Fibroblast of villous mesenchyme (primary cell): ENCODE measurements at places on chromosomes 4 and X. TPM values are rescaled to one million over a fixed set of nuclear protein-coding genes. Genes with fewer than 3 reads are reported as not detected.

GRCh38 chr4:128502818-128503527, 215.4 kb upstream of the PGRMC2 start:
- DNase-seq: peak; percentile 40

GRCh38 chr4:113478032-113478431, 283.5 kb downstream of the CAMK2D start:
- DNase-seq: no peak

DNA sequence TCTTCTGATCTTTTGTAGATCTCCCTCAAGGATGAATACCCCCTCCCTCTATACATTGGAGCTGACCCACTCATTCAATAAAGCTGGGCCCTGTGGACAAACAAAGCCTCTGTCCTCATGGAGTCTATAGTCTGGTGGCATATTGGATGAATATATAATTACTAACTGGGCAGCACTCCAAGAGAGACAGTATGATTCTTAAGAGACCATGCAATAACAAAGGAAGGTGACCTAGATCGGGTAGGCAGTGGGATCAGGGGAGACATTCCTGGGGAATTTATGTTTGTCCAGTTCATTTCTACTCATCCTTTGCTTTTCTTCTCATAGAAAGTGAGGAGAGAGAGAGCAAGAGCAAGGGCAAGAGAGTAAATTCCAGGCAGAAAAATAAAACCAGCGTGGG, 23.5 kb upstream of the CXCL13 start:
- no peak for DNase-seq

GRCh38 chr4:81592701-81593100, 121.0 kb upstream of the RASGEF1B start:
- DNase-seq: no peak

- no peak for DNase-seq
Observed at GRCh38 chr4:8284391-8284790, 14.8 kb downstream of the HTRA3 start.

DNA sequence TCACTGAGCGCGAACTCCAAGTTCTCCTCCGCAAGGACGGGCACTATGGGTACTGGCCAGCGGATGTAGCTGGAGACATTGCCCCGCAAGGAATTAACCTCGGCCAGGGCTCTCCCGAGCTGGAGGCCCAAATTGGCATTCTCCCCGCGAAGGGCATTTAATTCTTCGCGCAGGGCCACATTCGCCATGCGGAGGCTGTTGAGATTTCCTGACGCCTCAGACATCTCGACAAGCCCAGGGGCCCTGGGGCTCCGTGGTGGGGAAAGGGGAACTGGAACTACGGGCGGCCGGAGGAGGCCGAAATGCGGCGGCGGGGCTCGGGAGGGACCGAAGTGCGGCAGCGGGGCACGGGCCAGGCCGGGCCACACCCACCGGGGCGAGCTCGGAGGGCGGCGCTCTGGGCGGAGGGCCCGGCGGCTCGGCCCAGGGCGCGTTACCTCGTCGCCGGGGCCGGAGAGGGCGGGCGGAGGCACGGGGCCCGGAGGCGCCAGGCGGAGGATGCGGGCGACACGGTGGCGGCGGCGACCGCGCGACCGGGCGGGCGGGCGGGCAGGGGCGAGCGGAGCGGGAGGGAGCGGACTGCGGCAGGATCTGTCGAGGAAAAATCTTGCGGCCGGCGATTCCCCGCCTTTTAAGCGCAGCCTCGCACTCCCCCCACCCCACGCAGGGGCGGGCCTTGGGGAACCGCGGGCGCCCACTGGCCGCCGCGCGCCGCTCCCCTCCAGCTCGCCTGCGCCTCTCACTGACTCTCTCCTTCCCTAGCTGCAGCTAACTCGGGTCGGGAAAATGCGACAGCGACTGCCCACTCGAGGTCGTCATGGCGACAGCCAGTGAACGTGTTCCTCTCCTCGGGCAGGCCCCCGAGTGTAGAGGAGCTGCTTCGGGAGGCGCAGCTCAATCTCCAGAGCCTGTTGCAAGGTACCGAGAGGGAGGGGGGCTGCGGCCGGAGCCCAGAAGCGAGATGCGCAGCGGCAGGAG, at the start of gene RTL5:
TSS of gene RTL5 (minus strand) at position 599 of the 978 bp plus-strand sequence.
- peak; percentile 88 for DNase-seq

DNA sequence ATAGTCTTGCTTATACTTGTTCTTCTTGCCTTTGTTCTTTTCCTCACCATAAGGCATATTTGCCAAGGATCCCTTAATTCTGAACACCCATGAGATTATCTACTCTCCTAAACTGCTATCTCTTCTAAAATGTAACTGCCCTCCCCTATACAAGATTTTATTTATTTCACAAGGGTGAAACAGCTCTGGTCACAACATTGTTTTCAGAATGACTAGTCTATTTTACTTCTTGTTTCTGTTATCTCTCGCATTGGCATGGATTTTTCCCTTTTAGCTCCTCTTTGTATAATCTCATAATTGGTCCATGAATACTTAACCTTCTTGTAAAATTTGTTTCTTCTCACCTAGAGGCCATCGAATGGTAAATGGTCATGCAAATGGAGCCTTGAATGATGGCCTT, 17.2 kb upstream of the COL25A1 start:
- DNase-seq: no peak

GRCh38 chr4:45701621-45702020, 422.2 kb downstream of the GABRG1 start:
- DNase-seq: no peak

DNA sequence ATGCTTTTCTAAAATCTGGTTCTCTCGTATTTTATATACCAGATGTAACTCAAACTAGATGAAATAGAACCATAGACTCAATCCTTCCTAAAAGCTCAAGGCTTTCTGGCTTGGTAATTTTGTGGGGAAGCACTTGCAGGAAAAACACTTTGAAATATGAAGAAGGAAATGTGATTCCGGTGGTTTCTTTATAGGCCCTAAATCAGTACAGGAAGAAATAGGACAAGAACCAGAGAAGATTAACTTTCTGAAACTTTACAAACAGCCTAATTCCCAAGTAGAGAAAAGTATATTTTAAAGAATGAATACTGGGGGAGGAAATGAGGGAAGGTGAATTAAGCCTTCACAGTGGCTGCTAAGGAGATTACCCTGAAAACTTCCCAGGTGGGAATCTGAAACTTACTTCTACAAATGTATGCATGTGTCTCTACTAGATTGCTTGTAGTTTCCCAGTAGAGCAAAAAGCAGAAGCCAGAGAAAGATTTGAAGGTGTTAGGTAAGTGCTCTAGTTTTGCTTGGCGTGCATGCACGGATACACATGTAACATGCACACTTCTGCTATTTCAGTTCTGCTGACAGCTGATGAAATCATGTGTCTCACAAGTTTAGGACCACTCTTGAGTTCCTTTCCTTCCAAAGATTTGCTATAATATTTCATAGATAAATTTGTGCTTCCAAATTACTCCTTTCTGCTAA, 92.1 kb downstream of the AFF1 start:
- DNase-seq: no peak

DNA sequence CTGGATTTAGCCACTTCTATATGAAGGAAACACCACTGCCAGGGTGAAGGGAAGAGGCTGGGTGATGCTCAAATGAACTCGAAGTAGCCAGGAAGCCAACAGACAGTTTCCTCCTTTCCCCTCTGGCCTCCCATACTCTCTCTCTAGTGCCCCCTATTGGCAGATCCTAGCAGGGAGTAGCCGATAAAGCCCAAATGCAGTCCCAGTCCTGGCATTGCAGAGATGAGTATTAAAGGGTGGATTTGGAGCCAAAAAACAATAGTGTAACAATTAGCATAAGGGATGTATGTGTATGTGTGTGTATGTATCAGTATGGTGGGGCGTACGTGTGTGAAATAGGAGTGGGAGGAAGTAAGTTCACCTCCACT, 213.8 kb upstream of the LDB2 start:
- no peak for DNase-seq

DNA sequence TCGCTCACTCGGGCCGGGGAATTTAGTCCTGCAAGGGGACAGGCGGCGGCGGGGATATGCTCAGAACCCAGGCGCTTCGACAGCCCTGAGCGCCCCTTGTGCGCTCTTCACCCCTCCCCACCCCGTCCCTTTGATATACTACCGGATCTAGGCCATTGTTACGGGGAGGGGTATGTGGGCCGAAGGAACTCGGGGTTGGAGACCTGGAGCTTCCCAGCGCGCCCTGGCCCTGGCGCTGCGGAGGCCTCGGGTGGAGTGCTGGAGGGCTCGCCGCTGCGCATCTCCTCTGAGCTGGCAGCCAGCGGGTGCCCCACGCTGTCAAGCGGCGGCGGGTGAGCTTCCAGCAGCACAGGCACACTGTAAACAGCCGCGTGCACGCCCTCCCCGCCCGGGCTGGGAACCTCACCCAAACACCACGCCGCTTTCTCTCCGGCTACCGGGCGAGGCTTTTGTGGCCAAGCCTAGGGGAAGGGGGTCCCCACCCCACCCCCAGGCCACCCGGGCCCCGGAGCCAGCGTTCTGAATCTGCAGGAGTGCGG, 54.5 kb upstream of the BCOR start:
- no peak for DNase-seq

DNA sequence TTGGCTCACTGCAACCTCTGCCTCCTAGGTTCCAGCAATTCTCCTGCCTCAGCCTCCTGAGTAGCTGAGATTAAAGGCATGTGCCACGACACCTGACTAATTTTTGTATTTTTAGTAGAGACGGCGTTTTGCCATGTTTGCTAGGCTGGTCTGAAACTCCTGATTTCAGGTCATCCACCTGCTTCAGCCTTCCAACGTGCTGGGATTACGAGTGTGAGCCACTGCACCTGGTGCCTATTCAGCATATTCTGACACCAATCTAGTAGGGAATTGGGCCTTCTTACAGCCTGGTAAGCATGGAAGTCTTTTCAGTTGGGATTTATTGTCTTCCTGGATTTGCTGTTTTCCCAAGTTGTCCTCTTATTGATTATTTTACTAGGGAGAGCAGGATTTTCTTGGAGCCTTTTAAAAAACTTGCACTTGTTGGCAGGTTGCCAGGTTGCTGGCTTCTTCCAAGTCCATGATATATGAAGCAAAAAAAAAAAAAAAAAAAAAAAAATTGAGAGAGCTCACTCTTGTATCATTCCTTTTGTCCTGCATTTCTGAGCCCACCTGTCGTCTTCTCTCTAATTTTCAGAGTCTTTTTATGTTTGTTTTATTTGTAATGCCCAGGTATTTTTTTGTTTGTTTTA, 43.7 kb downstream of the TMPRSS11E start:
- DNase-seq: no peak

DNA sequence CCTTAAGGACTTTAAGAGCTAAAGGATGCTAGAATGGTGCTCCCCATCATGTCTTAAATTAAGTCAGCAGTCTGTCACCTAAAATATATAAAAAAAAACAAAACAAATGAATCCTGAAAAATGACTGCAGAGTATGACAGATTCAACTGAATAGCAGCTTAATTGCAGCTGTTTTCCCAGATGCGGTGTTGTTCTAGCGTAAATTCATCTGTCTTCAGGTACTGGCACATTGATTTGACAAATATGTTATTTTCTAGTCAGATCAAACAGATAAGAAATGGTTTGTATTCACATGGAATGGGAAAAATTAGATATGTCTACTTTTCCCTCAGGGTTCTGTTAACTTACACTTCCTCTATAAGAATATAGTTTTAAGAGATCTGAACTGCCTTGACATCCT, 211.7 kb downstream of the NAF1 start:
- no peak for DNase-seq

DNA sequence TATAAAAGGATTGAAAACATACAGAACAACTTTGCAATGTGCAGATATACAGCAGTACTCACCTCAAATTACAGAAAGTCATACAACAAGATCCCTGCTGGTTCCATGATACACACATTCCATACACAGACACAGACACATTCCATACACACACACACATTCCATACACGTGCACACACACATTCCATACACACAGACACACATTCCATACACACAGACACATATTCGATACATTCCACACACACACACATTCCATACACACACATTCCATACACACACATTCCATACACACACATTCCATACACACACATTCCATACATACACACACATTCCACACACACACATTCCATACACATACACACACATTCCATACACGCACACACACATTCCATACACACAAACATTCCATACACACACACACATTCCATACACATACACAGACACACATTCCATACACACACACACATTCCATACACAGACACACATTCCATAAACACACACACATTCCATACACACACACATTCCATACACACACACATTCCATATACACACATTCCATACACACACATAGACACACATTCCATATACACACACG, 13.7 kb downstream of the LINC00632 start:
- DNase-seq: peak; percentile 24

- peak; percentile 87 for DNase-seq
Observed at GRCh38 chr4:102574317-102574716, 73.2 kb downstream of the NFKB1 start.

DNA sequence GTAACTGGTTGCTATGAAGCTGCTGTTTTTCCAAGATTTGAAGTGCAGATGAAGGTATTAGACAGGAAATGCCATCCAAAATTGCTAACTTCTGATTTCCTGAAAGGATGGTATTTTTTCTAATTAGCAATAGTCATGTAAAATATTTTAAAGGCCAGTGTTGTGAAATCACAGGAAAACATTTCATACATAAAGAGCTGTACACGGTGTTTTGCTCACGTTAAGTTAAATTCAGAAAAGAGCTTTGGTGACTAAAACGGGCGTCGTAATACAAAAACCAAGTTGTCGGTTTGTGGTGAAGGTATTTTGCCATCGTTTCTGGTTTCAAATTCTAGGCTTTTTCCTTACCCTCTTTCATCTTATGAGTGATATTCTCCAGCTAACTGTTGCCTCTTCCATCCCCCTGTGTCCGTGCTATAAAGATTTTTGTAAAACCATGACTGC, 39.8 kb downstream of the AFF1 start:
- DNase-seq: no peak

- no peak for DNase-seq
Observed at GRCh38 chr4:181870326-181870725, 372.9 kb upstream of the TENM3 start.

GRCh38 chrX:9166584-9166944, 132.6 kb upstream of the FAM9B start:
- peak; percentile 7 for DNase-seq

DNA sequence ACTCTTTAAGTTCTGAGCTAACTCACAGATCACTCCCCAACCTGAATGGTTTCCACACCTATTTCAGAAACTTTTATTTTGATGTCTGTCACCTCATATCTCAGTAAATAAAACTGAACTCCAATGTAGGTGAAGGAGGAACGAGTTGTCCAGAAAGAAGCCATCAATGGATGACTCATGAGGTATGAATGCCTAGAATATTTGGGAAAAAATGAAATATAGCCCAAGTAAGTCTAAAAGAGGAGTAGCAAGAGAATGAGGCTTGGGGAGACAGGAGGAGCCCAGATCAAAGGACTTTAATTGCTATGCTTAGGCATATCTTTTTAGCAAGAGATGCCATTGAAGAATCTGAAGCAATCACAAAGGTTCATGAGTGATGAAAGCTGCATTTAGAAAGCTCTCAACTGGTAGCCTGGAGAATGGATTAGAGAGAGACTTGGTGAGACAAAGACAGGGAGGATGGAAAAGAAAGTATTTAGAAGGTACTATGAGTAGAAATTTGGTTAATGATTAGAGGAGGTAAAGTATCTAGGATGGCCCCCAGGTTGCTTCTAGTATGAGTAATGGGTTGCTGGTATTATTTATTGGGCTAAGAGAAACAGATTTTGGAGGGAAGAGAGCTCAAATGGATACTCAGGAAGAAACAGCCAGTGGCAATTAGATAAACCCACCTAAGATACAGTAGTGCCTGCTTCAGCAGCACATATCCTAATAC, 39.4 kb downstream of the NOCT start:
- no peak for DNase-seq

GRCh38 chrX:87338510-87338909, 179.1 kb upstream of the KLHL4 start:
- DNase-seq: peak; percentile 20

The EDNRA gene
- total RNA-seq: 0.86 and 4.2 TPM in 2 replicates

The EIF2S3 gene
- total RNA-seq: 256 and 355 TPM in 2 replicates

The PLAC1 gene
- 0.32 and 0.43 TPM in 2 replicates for total RNA-seq

The ENAM gene
- 0.43 and 0.97 TPM in 2 replicates for total RNA-seq

The ETDB gene
- not detected in 2 replicates for total RNA-seq
